Peyer's patch (tissue), 4 donors: ENCODE measurements at places on chromosomes 13 and 19.
A peak's percentile ranks its signal among the peaks of the same experiment; 100 is the strongest.

DNA sequence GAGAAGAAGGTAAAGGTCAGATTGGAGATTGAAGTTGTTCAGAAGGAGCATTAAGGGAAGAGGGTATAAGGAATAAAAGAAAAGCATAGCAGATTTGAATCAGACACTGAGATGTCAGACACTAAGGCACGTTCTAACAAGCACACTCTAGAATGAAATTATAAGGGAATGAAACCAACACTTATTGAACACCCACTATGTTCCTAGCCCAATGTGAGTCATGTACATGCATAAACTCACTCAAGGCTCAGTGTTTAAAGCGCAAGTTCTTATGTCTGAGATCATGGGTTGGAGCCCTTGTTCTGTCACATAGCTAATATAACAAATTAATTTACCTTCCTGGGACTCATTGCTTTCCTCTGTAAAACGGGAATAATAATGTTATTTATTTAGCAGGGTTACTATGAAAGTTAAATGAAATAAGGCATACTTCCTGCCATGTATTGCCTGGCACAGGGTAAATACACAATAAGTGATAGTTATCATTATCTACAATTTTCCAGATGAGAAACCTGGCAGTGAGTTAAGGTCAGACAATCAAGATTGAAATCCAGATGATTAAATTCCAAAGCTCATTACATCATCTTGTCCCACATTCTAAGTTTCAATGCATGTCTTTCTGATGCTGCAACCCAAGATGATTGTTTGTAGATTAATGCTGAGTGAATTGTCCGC lies 68.3 kb upstream of the DACH1 start:
- no peak for DNase-seq

DNA sequence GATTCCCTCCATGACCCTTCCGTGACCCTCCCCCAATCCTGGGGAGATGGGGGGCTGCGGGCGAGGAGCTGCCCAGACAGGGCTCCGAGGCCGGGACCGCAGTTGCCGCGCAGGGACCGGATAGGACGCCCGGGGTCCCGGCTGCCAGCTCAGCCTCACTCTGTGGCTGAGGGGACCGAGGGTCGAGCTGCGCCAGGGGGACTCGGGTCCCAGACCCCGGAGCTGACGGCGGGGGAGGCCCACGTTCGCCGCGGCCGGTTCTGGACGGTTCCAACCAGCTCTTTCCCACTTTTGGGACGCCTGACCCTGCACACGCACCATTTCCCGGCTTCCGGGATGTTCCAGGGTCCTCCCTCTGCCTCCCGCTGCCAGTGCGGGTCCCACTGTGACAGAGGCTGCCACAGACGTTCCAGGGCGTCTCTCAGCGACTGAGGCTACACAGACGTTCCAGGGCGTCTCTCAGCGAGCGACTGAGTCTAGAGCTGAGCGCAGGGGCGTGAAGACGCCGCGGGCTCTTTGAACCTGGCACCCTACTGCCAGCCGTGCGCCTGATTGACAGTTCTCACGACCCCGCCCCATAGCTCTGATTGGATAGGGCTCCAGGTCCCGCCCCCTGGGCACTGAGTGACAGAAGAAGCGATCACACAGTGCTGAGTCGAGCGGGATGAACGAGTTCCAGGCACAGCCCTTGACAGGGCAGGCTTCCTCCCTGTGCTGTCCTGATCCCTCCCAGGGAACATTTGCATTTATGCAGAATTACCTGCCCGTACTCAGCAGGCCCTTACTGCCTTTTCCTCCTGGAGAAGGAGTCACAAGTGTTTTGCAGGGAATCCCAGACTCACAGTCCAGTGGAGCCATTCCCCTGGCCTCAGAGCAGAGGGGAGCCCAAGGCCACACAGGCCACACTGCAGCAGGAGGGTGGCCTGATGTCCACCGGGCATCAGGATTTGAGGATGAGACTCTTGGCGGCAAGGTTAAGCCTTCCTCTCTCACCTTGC lies at the start of gene ZNF563:
Gene ZNF563 (minus strand): TSS at position 472 of the 998 bp plus-strand sequence. CDS start 151 bp downstream, at position 321.
- DNase-seq = peak; percentile 99

DNA sequence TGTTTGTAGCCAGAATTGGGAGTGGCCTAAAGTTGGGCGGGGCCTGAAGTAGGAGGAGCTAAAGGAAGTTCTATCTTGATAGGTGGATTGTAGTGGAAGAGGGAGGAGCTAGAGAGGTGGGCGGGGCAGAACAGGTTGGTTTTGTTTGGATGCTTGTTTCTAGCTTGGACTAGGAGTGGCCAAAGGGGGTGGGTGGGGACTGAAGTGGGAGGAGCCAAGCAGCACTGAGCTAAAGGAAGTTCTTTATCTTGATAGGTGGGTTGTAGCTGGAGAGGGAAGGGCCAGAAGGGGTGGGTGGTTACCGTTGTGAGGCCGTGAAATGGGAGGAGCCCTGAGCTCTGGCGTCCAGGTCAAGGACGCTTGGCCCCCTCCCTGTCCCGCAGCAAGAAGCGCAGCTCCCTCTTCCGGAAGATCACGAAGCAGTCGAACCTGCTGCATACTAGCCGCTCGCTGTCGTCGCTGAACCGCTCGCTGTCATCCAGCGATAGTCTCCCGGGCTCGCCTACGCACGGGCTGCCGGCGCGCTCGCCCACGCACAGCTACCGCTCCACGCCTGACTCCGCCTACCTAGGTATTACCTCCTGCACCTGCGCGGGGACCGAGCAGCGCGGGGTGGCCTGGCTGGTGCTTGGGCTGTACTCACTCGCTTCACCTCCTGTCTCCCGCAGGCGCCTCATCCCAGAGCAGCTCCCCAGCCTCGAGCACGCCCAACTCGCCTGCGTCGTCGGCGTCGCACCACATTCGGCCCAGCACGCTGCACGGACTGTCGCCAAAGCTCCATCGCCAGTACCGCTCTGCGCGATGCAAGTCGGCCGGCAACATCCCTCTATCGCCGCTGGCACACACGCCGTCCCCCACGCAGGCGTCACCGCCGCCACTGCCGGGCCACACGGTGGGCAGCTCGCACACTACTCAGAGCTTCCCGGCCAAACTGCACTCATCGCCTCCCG lies 8.0 kb downstream of the DNASE2 start:
- peak; percentile 44 for DNase-seq

- no peak for DNase-seq
Measured at GRCh38 chr19:42175952-42176648, 41.4 kb downstream of the DEDD2 start.

GRCh38 chr13:48201044-48201443 lies 32.0 kb upstream of the ITM2B start:
- DNase-seq = no peak

DNA sequence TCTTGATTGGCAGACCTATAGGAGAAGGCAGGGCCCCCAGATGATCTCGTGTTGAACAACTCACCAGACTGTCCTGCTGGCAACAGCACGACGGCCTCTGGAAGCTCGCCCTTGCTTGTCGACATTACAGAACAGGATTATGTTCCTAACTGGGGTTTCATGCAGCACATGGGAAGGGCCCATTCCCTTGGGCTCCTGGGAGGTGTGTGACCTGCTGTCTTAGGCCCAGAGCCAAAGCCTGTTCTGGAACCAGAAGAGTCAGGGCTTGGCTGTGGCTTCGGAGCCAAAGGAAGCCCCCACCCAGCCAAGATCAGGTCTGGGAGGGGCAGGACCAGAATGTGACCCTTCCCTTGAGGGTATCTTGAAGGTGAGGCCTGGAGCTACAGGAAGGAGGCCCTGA lies 36.9 kb downstream of the RGCC start:
- no peak for DNase-seq

DNA sequence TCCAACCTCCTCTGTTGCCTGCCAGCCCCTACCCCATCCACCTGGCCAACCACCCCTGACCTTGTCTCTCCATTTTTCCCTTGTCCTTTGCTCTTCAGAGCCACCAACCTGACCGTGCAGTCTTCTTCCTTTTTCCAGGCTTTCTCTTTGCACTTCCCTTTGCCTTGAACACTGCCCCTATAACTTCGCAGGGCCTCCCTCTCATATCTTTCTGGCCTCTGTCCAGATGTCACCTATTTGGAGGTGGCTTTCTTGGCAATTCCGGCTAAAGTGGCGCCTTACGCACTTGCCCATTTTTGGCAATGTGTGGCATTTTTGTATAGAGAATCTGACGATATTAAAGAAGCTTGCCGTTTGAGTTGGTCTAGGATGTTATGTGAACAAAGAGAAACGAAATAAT lies 844 bp downstream of the ZNF543 start:
- no peak for DNase-seq

DNA sequence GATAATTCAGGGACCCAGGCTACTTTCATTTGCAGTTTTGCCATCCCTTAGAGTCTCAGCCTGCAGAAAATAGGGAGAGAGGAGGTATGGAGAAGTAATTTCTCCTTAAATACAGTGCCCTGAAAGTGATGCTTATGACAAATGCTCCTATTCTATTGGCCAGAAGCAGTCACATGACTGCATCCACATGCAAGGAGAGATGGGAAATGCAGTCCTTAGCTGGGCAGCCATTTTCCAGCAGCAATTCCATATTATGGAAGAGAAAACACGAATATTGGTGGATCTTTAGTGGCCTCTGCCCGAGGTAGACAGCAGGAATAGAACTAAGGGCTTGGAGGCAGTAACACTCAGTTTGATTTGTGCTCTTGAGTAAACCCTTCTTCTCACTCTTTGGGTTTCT lies 39.4 kb downstream of the VAV1 start:
- DNase-seq = no peak

GRCh38 chr13:89687066-89687465 lies 1660.4 kb upstream of the MIR17HG start:
- DNase-seq = no peak

GRCh38 chr19:51129716-51130115 lies 5.0 kb downstream of the SIGLEC9 start:
- DNase-seq = no peak

GRCh38 chr13:39324806-39325311 lies 278.1 kb downstream of the LHFPL6 start:
- DNase-seq = no peak

DNA sequence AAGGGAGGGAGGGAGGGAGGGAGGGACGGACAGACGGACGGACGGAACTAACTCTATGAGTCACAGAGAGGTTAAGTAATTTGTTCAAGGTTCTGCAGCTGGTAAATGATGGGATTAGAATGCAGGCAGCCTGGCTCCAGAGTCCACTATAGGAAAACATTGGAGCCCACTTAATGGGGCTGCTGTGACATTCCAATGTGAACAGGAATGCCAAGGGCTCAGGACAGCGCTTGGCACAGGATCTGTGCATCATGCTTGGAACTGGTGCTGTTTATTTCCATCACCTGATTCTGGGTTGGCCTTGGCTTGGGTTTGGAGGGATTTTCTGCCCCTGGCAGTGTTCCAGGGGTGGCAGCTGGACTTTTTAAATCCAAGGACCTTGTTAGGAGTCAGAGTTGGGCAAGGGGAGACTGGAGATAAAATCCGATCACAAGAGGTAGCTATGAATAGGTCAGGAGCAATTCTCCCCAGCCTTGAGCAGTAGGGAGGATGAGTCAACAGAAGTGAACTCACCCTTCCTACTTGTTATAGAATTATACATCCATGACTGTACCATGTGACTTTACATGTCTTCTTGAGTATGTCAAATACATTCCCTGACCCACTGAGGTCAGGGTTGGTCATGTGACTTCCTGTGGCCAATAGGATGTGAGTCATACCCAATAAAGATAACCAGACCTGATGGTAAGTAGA lies 7.8 kb upstream of the HIF3A start:
- DNase-seq = no peak

DNA sequence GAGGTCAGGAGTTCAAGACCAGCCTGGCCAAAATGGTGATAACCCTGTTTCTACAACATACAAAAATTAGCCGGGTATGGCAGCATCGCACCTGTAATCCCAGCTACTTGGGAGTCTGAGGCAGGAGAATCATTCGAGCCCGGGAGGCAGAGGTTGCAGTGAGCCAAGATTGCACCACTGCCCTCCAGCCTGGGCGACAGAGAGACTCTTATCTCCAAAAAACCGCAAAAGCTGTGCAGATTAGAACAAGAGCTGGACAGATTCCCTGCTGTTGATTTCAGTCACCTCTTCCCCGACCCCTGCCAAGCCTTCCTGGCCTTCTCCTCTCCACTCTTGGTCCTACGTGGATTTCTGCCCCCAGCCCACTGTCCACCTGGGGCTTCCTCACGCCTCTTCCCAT lies 8.3 kb downstream of the CAMSAP3 start:
- no peak for DNase-seq

GRCh38 chr13:94228763-94229162 lies 250.7 kb downstream of the DCT start:
- no peak for DNase-seq

DNA sequence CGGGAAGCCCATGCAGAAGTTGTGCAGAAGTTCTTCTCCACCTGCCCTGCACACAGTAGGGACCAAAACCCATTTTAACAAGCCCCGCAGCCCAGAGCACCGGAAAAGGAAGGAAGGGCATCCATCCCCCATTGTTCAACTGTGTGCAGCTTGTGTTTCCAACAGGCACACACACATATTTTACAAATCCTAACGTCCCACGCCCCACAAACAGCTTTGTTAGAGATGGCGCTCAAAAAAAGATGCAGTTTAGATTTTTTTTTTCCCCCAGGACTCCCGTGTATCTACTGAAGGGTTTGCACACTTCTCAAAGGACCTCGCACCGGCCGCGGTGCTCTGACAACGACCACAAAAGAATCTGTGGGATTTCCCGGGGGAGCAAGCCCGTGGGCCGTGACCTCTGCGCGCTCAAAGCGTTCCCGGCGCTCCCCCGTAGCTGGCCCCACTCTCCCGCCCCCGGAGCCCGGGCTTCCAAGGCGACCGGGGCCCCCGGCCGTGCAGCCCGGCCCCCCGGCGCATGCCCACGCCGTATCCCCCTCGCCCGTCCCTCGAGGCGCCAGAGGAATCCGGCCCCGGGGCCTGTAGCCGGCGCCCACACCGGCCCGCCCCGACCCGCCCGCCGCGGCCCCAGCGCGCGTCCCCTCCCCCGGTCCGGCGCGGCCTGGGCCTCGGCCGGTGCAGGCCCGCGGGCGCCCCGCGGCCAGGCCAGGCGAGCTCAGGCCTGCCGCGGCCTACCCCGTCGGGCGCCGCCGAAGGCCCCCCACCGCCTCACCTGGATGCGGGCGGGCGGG lies 523 bp downstream of the ELAVL1 start:
- peak; percentile 18 for DNase-seq

DNA sequence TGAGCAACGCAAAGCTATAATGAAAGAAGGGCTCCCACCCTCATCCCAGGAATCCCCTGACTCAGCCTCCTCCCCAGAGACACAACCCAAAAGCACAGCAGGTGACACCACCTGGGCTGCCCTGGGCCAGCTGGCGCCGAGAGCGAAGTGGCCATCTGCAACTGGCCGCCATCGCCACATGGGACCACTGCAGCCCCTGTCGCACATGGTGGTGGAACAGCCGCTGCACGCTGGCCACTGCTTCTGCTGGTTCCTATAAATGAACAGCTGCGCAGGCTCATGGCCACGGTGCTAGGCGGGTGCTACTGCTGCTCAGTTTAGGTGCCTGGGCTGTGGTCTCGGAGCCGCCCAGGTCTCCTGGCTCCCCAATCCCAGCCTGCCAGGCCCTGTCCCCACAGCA lies 11.6 kb upstream of the ISYNA1 start:
- DNase-seq = no peak

DNA sequence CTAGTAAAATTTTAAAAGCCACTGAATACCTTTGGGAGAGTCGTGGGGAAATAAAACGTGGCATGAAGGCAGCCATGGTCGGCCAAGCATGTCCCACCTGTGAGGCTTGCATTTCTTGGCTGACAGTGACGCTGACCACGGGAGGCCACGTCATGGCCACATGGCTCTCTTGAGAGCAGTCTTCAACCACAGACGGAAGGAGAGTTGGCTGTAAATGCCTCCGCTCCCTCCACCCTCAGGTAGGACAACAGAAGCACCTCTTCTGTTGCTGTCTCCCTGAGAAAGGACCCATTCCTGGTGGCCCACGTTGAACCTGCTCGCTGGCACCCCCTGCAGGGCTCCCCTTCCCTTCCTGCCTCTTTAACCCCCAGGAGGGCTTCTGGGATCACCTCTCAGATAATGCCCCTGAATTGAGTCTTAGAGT lies 10.6 kb upstream of the LRRC25 start:
- DNase-seq = peak; percentile 86
